NCI-H2107 (cell line): ENCODE measurements at places on chromosomes 2 and 18.

DNA sequence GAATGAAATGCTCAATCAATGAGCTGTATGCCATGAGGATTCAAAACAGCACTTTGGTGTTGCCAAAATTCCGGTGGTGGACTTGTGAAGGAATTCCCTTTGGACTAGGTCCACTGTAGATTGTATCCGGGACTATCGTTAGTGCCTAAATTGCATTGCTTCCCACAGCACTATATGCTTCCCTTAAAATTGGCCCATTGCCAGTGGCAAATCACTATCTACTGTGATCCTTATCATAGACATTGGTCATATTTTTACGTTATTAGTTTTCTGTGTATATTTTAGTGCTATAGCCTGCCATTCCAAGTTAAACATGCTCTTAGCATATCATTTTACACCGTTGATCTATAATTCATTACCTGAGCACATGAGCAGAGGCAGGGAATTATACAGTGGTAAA lies 1.7 kb downstream of the PJVK start:
- no peak for DNase-seq

GRCh38 chr18:28120828-28121515 lies 56.0 kb downstream of the CDH2 start:
- no peak for DNase-seq

- DNase-seq = no peak
Observed at GRCh38 chr2:239268549-239268948, 132.3 kb downstream of the HDAC4 start.

DNA sequence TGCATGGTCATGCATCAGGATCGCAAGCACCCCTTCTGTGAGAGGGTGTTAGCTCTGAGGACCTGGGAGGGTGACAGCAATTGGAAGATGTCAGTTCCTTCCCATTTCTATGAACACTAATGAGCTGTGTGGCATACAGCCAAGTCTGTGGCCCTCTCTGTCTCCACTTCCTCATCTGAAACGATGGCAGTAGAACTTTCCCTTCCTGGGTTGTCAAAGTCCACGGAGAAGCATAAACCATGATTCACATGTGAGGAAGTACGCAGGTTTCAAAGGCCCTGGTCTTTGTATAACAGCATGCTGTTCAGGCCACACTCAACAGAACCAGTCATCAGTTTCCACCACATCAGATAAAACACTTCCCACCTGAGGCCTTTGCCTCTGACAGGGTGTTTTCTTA lies 167.4 kb upstream of the RAB6C start:
- DNase-seq = no peak

DNA sequence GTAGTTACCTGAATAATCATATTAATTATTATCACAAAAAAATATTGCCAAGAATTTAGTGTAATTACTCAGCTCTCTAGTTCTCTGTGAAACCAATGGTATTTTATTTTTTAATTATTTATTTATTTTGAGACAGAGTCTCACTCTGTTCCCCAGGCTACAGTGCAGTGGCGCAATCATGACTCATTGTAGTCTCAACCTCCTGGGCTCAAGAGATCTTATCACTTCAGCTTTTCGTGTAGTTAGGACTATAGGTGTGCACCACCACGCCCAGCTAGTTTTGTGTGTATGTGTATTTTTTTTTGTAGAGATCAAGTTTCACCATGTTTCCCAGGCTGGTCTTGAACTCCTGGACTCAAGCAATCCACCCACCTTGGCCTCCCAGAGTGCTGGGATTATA lies 440.4 kb upstream of the CDH20 start:
- DNase-seq = no peak

DNA sequence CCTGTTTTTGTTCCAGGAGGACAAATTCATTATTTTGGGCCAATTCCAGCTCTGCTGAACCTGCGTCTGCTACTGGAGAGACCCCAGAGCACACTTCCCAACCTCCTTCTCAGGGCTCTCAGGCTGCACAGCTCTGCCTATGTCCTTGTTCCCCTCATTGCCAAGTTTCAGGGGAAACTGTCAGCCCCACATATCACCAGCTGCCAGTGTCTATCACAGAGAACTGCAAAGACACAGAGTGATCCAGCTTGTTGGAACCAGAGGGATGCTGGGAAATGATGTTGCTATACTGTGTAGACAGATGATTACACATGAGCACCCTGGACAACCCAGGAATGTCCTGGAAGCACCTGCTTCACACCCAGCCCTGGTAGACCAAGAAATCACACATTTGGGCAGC lies 67.4 kb upstream of the TMEM247 start:
- no peak for DNase-seq

DNA sequence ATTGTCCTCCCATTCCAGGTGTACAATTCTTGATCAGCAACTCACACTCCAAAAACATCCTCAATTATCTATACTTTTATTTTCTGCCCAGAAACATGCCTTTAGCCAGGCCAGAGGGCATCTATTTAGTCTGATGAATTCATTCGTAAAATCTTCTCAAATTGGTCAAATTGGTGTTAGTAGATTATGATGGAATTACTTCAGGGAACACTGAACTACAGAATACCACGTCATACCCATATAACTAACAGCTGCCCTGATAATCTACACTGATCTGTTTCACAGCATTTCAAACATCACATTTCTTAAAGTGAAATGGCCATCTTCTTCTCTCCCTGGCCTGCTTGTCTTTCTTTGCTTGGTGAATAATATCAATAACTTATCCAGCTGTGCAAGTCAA lies 841.4 kb downstream of the CPS1 start:
- DNase-seq = no peak

- DNase-seq = no peak
Observed at GRCh38 chr2:10053351-10053750, 10.0 kb downstream of the KLF11 start.

- DNase-seq = no peak
Observed at GRCh38 chr2:218423584-218423983, 4.7 kb downstream of the VIL1 start.

GRCh38 chr2:208183526-208183925 lies 6.3 kb downstream of the C2orf80 start:
- DNase-seq = no peak

DNA sequence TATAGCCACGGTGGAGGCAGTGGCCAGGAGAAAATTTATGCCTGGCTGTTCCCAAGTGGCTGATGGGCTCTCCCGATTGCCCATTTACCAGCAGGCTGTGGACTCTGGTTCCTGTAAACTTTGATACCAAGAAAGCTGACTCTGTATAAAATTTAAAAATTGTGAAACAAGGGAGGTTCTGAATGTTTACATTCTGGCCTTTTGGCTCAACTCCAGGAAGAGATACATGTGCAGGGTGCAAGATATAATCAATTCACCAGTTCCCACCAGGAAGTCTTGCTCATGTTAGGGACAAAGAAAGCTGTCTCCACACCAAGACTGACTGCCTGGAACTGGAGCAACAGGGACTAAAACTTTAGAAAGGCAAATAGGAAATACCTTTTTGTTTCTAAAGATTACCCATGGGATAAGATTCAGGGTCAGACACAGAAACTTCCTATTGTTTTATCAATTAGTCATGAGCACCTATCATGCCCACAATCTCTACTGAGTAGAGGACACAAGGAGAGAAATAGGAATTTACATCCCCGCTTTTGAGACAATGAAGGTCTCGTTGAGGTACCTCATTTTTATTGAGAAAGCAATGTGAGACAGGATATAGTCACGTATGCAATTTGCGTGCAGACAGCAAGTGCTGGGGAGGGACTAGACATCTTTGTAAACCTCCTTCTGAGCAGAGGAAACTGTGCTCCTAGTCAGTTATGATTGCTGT lies 123.5 kb downstream of the LIPG start:
- no peak for DNase-seq

- DNase-seq = no peak
Observed at GRCh38 chr2:5067816-5068215, 624.4 kb upstream of the SOX11 start.

GRCh38 chr2:53640466-53640865 lies 127.1 kb upstream of the CHAC2 start:
- DNase-seq = no peak

GRCh38 chr2:10264506-10265328 lies 38.0 kb upstream of the HPCAL1 start:
- no peak for DNase-seq

GRCh38 chr2:224127871-224128501 lies 88.9 kb upstream of the SERPINE2 start:
- DNase-seq = no peak

DNA sequence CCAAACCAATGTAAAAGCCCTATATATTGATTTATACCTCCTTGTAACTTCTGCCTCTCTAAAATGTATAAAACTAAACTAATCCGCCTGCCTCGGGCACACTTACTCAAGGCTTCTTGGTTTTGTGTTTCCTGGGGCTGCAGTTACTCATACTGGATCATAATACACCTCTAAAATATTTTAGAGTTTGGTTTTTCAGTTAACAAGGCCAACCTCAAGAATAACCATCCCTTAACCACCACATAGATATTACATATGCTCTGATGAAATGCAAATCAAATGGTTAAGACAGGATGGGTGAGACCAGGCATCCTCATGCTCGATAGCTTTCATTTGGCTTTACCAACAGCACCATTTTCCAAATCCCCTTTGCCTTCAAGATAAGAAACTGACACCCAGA lies 46.4 kb downstream of the UXS1 start:
- DNase-seq = no peak

DNA sequence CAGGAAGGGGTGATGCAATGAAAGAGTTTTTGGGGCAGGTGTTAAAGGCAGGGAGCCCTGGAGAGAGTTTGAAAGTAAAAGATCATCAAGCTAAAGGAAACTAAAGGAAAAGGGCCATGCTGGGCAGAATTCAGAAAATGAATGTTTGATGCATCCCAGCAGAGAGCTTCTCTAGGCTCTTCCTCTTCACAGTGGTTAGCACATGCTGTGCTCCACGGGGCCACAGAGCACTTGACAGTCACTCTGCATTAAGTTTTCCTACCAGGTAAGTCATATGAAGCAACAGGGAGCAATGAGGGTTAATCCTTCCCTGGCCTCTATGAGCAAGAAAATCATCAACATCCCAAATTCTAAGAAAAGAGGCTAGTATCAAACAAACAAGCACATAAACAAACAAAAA lies 895.2 kb downstream of the TRIB2 start:
- no peak for DNase-seq

DNA sequence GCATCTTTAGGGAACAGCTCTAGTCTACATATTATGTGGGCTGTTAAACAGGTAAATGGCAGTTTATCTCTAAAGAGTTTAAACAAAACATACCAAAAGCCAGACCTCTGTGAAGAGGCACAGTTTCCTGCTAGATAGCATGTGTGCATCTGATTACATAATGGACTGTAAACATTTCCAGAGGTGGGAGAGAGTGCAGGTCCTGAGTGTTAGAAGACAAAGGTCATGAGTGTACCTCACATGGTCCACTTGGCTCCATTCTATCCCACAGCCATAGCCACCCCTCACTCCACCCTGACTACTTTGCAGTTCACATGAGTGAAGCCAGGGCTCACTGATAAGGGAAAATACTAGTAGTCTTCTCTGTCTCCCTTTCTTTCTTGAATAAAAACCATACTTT lies 233.4 kb downstream of the MTX2 start:
- DNase-seq = no peak

- DNase-seq = no peak
Observed at GRCh38 chr2:8263901-8264300, 418.0 kb upstream of the ID2 start.

DNA sequence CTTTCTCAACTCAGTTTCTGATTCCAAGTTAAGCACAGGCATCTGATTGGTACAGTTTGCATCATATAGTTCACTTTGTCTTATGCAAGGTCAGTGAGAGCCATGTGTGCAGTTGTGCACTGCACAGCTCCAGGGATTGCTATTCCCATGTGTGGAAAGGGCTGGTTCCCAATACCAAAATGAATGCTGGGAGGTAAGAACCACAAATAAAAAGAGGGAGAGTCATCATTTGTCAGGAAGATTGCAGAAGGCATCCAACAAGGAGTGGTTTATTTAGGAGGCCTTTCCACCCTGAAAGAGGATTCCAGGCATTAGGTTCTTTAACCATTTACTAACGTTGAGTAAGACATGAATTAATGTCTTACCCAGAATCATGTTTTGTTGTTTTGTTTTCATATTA lies 141.2 kb upstream of the ST6GAL2 start:
- no peak for DNase-seq
